NCI-H1417 (cell line): ENCODE measurements at places on chromosomes 5 and 9.

GRCh38 chr9:16329671-16330113 lies 540.8 kb downstream of the BNC2 start:
- no peak for DNase-seq

DNA sequence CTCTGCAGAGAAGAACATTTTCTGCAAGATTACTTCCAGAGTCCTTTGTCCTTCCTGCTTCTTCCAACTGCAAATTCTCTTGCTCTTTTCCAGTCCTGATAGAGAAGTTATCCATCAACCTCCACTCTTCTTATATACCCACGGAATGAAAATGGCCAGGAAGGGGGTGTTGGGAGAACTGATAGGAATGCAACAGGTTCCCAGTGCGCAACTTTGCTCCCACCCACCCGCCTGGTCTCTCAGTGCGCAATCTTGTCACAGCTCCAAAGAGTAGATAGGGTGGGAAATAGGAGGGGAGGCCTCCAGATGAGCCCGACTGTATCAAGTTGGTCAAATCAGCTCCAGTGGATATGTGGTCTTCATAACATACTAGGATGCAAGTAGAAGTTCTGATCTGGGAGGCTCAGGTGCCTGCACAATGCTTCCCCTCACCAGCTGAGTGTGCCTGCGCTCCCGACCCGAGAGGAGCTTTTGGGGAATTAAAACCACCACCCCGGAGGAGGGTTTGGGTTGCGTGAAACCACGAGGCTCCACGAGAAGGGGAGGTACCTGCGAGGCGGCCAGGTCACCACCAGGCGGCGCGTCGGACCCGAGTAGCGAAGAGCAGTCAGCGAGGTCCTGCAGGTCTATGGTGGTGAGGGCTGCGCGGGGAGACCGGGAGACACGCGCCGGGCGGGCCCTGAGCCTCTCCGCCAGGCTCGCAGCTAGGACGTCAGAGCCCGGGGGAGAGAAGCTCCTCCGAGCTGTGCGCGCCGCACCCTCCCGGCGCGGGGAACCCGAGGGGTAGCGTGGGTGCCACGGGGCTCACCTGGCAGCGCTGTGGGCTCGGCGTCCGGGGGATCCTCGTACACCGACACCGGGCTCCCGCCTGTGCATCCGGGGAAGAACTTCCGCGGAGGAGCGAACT lies 835 bp downstream of the MCIDAS start:
- peak; percentile 83 for DNase-seq

DNA sequence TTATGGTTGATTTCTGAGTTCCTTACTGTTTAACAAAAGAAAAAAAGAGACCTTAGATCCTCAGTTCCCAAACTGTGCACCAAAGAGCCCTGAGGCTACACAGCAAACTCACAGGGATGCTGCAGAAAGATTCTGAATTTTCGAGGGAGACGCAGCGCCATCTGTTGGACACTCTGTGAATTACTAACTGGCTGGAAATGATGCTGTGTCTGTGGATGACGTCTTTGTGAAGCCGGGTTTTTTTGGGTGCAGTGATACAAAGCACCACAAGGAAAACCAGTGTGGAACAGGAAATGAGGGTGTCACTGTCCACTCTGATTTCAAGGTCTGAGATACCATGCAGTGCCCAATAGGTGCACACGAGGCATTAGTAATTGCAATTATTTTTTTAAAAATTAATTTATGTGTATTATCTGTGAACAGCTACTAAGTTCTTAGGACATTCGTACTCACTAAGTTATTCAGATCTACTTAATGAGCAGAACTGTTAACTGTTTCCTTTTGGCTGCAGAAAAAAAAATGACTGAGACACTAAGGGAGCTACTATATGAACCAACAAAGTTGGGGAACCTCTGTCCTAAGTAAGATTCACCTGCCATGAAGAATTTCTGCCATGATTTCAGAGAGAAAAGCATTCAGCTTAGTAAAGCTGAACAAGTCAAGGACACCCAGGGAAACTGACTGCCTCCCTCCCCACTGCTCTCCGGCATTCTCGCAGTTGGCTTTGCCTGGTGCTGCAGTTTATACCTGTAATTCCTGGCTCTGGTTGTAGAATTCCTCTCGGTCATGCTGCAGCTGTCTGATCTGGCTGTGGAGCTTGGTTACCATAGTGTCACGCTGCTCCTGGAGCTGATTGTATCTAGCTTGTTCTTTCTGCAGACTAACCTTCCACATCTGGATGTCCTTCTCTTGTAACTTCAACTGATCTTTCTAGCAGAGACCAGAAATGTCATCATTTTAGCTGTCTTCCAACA lies 23.4 kb downstream of the SPACA9 start:
- peak; percentile 21 for DNase-seq

DNA sequence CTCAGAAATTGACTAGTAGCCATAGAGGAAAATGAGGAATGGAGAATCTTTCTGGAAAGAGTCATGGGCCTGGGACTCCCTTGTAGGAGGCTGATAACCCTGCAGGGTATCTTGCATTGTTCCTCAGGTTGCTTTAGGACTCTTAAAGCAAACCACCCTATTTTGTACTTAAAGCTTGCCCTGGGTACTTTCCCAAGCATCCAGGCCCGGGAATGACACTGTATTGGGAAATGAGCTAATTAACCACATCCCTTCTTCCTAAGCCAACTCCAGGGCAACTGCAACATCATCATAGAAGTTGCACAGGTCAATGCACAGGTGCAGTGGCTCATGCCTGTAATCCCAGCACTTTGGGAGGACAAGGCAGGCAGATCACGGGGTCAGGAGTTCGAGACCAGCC lies 55.9 kb downstream of the UGCG start:
- DNase-seq = no peak

DNA sequence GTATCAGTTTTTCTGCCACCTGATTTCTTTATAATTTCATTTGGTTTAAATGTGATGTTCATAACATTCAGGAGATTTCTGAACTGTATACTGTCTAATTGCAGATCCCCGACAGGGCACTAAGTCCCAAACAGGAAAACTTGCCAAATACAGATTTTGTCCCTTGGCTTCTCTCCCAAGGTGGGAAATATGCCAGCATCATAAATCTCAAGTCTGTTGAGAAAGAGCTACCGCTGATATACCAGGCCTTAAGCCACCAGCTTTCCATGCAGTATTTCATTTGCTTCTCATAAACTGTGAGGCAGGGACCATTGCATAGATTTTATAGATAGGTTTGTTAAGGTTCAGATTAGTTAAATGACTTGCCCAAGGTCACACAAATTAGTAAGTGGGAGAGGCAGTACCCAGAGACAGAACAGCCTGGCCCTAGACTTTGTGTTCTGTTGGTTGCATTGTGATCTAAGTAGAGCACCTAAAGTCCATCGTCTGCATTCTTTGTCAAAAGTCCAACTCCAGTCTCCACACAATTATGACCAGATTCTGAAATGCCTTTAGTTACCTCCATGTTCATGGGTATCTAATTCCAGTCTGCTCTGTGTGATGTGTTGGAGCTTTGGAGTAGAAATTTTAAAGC lies 16.2 kb downstream of the GPR21 start:
- no peak for DNase-seq

- no peak for DNase-seq
Measured at GRCh38 chr5:62432621-62433064, 20.1 kb downstream of the IPO11 start.

DNA sequence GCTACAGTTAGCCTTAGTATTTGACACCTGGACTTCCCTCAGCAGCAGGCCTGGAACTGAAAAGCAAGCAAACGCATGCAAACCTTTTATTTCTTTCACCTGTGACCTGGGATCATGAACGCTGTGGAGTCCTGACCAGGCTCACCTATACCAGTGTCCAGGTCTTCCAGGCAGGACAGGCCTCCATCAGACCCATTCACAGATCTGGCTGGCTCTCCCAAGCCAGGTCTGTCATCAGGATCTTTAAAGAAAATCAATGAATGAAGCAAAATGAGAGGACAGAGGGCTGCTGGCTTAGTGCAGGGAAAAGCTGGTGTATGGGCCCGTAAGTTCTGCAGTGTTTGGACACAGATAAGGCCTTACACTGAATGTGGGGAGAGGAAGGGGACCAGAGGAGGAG lies 96.3 kb upstream of the CPEB4 start:
- DNase-seq = no peak

DNA sequence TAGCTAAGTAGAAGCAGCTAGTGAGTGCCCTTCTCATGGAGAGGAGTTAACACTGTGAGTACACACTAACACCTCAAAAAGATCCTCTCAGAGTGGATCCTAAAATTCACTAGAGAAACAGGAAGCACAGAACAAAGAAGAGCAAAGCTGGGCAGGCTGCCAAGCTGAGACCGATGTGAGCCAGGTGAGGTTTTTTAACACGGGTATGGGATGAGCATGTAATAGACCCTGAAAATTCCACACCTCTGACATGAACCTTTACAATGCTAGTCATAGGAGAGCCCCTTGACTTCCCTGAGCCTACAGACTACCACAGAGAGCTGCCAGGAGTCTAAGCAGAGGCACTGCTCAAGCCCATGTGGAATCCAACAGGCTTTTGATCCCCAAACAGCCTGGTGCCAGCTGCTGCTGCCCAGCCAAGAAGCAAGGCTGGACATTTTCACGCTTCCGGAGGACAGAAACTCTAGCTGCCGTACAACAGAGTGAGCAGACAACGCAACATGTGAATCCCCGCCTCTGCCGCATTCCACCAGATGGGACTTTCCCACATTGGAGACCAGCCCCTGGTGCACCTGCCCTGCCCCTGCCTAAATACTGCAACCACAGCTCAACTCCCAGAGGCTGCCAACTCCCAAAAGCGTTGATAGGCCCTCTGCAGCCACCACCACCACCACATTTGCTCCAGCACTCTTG lies 280.8 kb downstream of the CDH10 start:
- no peak for DNase-seq

- no peak for DNase-seq
Measured at GRCh38 chr5:41404757-41405156, 105.6 kb downstream of the PLCXD3 start.

DNA sequence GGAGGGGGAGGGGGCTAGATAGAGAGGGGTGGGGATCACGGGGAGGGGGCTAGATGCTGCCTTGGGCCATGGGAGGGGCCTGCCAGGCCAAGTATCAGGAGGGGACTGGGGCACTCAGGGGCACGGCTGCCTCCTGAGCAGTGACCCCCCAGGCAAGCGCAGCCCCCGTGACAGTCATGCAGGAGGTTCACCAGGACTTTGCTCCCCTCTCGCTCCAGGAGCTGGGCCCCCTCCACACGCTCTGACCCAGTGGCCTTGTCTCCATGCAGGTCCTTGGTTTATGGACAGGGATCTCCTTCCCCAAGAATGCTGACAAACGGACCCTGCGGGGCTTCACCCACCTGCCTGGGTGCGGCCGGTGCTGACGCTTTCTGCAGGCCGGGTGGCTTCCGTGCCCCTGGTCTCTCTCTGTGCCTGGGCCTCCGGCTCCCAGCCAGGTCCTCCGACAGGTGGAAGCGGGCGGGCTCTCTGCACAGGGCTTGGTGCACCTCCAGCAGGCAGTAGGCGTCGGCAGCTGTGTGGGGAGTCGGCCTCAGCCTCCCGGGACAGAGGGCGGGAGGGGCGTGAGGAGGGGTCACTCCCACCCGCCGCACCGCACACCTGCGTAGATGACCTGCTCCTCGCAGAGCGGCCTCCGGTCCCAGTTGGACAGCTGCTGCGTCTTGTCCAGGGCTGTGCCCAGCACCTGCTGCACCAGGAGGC lies 46.8 kb upstream of the NRARP start:
- no peak for DNase-seq

GRCh38 chr9:84711936-84712335 lies 42.4 kb downstream of the NTRK2 start:
- peak; percentile 22 for DNase-seq

DNA sequence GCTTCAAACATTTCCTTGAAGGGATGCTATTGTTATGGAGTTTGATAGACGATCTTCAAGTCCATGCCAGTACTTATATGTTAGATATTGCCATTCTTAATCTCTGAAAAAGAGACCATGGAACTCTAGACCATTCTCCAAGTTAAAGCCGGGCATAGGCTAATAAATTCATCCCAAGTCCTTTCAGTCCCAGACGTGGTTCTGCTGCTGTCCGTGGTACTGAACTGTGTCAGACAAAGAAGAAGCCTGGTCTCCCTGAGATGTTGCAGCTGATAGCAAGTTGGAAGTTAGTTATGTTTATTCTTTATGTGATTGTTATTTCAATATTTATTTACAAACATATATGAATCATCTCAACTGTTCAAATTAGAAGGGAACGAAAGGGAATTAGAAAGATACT lies 158.7 kb downstream of the NMUR2 start:
- DNase-seq = no peak

DNA sequence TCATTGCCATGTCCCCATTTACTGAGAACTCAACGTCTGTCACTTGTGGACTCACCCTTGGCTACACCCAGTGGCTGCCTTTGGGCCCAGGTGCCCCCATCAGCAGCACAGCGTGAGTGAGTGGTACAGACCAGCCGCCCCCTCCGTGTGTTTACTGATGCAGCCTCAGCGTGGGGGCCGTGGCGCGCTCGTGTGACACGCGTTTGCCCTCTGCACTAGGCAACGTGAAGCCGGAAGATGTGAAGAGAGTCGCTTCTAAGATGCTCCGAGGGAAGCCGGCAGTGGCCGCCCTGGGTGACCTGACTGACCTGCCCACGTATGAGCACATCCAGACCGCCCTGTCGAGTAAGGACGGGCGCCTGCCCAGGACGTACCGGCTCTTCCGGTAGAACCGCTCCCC lies 12.4 kb downstream of the PMPCA start:
- no peak for DNase-seq
